Hematopoietic multipotent progenitor cell treated with erythropoietin and hydrocortisone succinate and interleukin-3 and kit ligand, for 6 days (in vitro differentiated cells): ENCODE measurements at places on chromosomes 16 and 17.

- peak; percentile 92 for DNase-seq
Measured at GRCh38 chr16:4614571-4615383, at the start of gene UBALD1. Gene UBALD1, minus strand, starts transcription at chr16:4614888. Its CDS starts 91 bp downstream, at chr16:4614797.

GRCh38 chr17:76678330-76678729, 32.4 kb downstream of the MXRA7 start:
- DNase-seq = no peak

DNA sequence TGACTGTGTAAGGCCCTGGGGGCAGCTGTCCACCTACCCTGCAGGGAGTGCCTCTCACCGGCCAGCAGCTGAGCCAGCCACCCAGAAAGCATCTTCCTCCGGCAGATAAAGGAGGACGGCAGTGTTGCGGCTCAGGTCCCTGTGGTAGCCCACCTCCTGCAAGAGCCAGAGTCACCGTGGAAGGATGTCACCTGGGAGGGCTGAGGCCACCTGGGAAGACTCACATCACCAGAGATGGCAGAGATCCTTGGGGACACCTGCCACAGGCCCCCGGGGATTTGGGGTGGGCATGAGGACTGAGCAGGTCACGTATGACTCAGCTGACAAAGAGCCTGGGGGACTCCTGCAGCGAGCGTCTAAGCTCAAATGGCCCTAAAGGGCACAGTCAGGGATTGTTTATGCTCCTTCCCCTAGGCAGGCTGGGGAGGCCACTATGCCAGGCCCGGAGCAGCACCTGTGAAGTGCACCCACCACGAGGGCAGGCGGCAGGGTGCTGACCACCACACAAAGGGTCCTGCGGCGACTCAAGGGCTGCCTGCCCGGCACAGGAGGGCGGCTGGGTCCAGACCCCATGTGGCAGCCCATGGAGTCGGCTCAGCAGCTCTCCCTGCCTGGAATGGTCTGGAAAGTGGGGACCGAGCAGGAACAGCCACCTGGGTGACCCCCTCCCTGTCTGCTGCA, 44.1 kb downstream of the TNFRSF13B start:
- no peak for DNase-seq

GRCh38 chr17:78585006-78585630, 7.9 kb upstream of the DNAH17 start:
- no peak for DNase-seq

- no peak for DNase-seq
Measured at GRCh38 chr16:66623755-66624154, 19.3 kb downstream of the CMTM3 start.

GRCh38 chr17:4945176-4945943, 3.0 kb downstream of the PFN1 start:
- peak; percentile 92 for DNase-seq

DNA sequence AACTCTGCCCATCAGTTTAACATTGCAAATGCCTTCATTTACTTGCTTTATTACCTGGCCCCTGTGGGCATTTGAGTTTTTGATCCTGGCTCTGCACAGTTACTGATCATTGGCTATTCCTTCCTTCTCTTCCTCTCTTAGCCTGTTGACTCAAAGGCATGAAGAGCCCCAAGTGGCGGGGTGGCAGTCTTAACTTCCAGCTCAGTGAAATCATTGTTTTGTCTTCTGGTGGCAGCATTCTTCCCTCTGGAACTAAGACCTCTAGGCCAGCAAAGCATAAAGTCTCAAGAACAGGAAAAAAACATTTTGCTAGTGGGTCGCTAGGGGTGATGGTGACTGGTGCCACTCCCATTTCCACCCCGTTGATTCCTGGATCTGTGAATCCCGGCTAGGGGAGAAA, 52.3 kb upstream of the MRTFB start:
- DNase-seq = no peak

GRCh38 chr17:59378675-59379074, 47.2 kb downstream of the YPEL2 start:
- DNase-seq = no peak

GRCh38 chr17:948284-948852, 31.2 kb downstream of the NXN start:
- DNase-seq = no peak

GRCh38 chr16:82016964-82017363, 5.7 kb upstream of the SDR42E1 start:
- no peak for DNase-seq

DNA sequence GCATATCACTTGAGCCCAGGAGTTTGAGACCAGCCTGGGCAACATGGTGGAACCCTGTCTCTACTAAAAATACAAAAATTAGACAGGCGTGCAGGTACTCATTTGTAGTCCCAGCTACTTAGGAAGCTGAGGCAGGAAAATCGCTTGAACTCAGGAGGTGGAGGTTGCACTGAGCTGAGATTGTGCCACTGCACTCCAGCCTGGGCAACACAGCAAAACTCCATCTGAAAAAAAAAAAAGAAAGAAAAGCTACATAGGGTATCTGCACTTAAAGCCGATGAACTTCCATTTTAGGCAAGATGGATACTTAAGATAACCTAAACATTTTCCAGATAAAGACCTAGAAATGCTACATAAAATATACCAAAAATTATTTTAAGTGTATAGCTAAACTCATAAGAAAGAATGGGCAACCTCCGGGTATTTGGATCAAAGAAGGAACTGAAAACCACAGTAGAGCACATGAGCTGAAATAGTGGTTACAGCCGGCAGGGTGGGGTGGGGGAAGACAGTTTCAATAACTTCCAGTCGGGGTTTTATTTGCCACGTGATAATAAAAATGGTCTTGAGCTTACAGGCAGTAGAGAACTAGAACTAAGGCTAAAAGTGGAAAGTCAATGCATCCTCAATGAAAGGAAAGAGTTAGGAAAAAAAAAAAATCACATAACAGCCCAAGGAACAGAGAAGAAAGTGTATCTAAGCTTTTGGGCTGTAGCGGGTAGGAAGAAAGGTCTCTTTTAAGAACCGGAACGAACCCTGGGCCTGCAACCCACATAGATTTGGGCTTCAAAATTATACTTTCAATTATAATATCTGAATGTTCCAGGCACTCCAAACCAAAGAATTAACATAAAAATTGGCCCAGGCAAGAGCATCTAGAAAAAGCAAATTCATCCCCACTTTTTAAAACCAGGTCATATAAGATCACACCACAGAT, 53.1 kb downstream of the CFDP1 start:
- DNase-seq = peak; percentile 84

DNA sequence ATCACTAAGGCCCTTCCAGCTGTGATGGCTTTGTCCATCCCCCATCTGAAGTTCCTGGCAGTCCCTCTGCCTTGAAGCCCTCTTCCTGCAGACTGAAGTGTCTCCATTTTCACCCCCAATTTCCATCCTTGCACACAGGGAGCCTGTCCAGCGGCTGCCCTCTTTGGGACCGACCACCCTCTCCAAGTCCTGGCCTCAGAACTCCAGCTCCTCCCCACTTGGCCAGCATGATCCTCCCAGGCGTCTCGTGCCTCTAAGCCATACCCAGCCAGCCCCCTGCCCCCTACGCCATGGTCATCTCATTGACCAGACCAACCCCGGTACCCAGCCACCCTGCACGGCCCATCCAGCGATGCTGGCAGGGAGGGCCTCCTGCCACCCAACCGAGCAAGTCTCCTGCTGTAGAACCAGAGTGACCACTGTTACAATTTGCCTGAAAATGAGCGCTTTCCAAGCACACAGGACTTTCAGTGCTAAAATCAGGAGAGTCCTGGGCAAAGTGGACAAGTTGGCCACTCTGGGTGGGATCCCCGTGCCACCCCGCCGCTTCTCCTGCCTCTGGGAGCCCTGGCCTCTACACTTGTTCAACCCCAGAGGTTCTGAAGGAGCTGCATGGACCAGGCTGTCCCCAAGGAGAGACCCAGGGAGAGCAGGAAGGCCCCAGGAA, 362.0 kb downstream of the SEC14L1 start:
- DNase-seq = no peak

GRCh38 chr16:88614818-88615580, 23.4 kb upstream of the IL17C start:
- DNase-seq = no peak

- no peak for DNase-seq
Measured at GRCh38 chr17:19517699-19518098, 16.0 kb upstream of the SLC47A1 start.

GRCh38 chr16:58051821-58052603, 26.5 kb downstream of the MMP15 start:
- no peak for DNase-seq

DNA sequence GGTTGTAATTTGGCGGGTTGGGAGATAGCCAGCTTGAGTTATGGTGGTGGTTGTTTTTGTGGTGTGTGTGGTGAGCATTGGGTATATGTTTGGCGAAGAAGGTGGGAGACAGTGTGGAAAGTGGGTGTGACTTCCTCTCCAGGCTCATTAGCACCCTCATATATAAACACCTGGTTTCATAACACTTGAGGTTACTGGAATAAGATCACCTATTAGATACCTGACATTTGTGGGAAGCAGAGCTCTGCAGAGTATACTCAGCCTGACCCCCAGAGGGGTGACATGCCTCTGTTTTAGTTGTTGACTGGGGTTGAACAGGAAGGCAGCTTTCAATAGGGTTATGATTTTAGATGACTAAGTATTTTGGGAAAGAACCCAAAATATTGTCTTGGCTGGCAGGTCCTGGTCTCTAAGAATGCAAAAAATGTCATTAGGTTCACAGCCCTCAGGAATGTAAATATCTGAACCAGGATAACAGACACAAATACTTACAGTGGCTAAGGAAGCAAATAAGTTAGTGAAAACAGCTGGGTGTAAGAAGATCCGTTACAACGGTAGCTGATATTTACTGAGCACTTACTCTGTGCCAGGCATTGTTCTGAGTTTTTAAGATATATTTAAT, 18.3 kb upstream of the EFCAB13 start:
- no peak for DNase-seq

GRCh38 chr16:46973996-46974324, 486 bp upstream of the DNAJA2 start:
- DNase-seq = no peak

GRCh38 chr17:64003526-64004121, 5.5 kb downstream of the PRR29 start:
- DNase-seq = no peak

DNA sequence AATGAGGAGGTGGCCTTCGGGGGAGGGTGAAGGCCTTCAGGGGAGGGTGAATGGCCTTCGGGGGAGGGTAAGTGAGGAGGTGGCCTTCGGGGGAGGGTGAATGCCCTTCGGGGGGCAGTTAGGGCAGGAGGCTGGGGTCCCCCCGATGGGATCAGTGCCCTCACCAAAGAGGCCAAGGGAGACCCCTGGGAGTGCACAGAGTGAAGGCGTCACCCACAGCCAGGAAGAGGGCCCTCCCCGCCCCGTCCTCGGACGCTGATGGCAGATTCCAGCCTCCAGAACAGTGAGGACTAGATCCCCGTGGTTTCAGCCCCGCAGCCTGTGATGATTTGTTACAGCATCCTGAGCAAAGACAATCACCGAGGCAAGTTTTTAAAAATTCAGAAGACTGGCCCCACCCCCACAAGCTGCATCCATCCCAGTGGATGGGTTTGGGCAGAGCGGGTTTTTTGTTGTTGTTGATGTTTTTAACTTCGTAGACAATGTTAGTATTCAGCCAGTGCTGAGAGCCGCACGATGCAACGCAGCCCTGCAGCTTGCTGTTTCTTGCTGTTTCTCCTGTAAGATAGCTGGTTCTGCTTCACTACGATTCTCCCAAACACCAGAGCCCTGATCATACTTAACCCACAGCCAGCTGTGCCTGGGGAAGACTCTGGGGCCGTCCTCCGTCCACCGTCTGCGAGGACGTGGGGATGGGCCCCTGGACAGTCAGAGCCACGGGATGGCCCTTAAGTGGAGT, 40.7 kb upstream of the CBFA2T3 start:
- DNase-seq = no peak

DNA sequence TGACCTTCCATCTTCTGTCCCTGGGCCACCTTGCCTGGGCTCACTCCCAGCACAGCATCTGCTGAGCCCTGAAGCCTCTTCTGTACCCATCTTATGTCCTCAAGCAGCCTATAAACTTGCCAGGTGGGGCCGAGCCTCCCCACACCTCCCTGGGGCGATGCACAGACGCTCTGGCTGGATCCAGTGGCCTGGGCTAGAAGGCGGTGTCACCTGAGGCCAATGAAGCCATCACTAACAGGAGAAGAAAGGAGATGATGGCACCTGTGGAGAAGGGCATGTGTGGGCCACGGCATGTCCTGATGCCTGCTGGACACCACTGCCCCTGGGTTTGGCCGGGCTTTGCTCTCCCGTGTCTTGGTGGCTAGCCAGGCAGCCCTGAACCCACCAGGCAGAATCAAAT, 45.5 kb downstream of the PEMT start:
- no peak for DNase-seq

- DNase-seq = peak; percentile 8
Measured at GRCh38 chr16:12869698-12870427, 31.5 kb upstream of the SHISA9 start.

GRCh38 chr17:3502466-3502865, 26.7 kb downstream of the ASPA start:
- DNase-seq = no peak

GRCh38 chr17:63445571-63445953, 544 bp downstream of the CYB561 start:
- no peak for DNase-seq

- DNase-seq = no peak
Measured at GRCh38 chr17:8693328-8693727, 51.3 kb downstream of the CCDC42 start.

- DNase-seq = no peak
Measured at GRCh38 chr17:62637809-62638208, 10.3 kb downstream of the MRC2 start.

DNA sequence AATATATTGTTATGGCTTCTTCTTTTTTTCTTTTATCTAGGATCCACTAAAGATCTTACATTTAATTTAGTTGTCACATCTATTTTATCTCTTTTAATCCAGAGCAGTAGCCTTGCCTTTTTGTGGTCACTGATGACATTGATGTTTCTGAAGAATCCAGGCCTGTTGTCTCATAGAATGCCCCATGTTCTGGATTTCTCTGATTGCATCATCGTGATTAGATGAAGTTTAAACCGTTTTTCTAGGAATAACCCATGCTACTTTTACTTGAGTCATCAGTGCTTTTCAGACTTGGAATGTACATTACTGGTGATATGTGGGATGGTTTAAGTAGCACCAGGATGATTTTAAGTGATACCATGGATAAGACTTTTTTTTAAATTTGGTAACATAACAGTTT, 106.4 kb upstream of the CES5A start:
- no peak for DNase-seq

DNA sequence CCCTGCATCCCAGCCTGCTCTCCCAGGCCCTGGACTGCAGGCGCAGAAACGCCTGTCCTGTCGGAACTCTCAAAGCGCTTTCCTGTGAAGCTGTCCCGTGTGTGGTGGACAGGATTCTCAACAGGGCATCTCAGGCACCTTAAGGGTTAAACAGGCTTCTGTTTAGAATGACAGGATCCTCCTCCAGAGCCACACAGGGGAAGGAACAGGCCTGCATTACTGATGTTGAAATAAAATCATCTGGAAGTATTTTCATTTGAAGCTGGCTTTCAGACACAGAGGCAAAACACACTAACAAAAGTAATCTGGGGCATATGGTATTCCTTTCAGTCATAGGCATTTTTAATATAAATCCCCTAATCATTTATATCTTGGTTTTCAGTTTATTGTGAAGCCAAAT, 7.4 kb downstream of the HS3ST3A1 start:
- DNase-seq = no peak

GRCh38 chr17:55652825-55653224, 69.8 kb downstream of the TMEM100 start:
- no peak for DNase-seq
